Renal cortex interstitium (tissue), 15 donors: ENCODE measurements at places on chromosomes 6 and 20. TPM values are rescaled to one million over a fixed set of nuclear protein-coding genes. Genes with fewer than 3 reads are reported as not detected.

DNA sequence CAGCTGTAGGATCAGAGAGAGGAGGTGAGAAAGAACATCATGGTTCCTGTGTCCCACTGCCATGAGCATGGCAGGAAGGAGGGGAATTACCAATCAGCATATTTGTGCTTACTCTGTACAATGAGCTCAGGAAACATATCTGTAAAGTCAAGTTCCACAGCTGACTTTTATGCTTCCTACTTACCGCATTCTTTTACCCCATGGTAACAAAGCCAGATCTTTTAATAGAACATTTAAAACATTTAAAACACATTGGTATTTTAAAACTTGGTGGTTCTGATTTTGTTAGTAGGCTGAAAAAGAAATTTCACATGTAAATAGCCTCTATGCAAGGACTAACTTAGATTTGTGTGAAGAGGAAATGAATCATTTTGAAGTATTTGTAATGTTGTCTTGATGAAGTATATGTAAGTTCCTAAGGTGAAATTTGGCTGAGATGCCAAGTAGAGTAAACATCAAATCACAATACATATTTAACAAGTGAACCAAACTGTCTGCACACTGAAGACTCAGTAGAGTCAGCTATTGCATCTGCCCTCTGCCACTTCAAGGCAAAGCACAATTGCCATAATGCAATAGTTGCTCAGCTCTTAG, 114.7 kb downstream of the GJA10 start:
- DNase-seq, result no peak

DNA sequence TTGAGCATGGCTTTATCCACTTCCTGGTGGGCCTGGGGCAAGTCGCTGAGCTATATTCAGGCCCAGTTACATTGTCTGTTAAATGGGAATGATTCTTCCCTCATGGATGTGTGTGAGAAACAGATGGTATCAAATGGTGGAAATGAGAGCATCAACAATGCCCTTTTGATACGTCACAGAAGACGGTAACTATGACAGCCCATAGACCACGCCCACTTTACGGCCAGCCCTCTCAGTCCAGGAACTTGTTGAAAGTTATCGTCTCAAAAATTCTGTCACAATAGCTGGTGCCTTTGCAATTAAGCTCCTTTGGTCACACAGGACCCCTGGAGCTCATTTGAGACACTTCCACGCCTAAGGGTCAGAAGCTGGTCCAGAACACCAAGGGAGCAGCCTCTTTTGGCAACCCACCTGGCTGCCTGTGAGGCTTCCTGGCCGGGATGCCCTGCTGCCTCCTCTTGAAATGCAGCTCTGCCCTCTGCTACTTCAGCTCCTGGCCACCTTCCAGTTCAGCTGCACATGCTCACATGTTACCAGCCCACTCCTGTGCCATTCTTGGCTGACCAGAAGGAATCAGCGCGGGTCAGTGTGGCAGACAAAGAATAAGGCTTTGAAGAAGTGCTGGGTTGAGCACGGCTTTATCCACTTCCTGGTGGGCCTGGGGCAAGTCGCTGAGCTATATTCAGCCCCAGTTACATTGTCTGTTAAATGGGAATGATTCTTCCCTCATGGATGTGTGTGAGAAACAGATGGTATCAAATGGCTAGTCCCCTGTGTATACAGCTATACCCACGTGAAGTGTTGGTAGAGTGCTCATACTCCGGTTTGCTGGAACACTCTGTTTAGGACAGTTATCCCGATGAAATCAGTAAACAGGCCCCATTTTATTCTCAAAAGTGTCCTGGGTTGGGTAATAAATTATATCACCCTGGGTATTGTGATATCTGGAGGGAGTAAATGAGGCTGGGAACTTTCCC, 199.2 kb upstream of the SUPT3H start:
- DNase-seq, result no peak

GRCh38 chr6:35068206-35068605, 72.9 kb downstream of the TCP11 start:
- DNase-seq, result no peak

DNA sequence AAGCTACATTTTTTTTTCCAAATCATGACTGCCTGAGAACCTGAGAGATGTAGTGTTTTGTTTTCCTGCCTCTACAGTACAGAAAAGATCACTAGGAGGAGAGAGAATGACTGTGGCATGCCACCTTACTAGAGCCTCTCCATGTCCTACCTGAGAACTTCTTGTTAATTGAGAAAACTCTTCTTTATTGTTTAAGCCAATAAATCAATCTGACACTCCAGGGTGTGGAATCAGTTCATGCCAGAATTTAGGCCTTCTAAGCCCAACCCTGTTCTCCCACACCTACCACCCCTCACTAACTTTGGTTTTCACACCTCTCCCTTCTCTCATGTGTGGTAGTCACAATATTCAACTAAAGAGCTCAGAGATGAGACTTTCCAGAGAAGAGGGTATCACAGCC, 24.9 kb upstream of the BTN3A2 start:
- no peak for DNase-seq

DNA sequence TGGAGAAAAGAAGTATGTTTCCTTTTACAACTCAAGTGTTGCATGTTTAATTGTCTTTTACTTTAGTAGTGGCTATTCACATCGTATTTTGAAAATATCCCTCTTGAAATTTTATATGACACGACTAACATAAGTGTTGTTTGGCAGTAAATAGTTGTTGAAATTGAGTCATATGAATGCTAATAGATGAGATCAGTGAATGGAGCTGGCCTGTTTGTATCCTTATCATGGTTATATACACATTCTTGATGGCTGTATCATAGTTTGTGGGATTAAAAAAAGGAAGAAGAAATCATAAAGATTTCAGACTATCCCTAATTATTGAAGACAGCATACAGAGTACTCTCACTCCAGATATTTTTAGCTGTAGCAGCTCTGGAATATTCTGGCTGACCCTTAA, 8.2 kb upstream of the RAE1 start:
- no peak for DNase-seq

GRCh38 chr6:133947302-133947900, 5.6 kb upstream of the TBPL1 start:
- no peak for DNase-seq

GRCh38 chr6:3293271-3294155, 34.8 kb downstream of the PSMG4 start:
- DNase-seq, result no peak

DNA sequence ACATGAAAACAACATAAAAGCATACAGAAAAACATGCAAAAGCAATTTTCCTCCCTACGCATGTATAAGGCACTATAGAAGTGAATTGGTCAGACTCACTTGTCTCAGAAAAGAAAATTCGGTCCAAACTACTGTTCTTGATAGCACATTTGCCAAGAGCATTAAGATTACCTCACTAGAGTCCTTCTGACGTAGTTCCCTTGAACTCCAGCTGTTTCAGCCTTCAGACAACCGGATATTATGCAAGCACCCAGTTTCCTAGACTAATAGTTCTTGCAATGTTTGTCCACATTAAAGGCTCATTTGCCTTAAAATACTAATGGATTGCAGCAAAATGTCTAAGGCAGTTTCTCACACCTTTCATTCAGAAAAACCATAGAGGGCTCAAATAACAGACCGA, 2.5 kb upstream of the CASS4 start:
- DNase-seq, result peak; percentile 52

DNA sequence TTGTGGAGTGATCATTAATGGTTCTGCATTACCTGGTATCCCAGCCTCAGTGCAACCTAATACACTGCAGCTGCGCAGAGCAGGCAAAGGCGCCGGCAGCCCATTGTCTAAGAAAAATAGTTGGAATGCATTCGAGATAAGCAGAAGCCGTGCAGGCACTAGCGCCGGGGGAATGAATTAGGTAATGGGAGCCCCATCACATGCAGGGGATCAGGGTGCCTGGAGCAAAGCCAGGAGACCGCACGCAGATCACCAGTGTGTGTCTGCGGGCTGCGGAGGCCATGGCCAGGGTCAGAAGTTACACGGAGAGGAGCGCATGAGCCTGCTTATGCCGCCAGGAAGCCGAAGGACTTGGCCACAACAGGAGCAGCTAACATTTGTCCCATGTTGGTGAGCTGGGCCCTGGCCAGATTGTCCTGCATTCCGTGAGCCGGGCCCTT, 156.8 kb downstream of the DLL1 start:
- DNase-seq, result no peak

DNA sequence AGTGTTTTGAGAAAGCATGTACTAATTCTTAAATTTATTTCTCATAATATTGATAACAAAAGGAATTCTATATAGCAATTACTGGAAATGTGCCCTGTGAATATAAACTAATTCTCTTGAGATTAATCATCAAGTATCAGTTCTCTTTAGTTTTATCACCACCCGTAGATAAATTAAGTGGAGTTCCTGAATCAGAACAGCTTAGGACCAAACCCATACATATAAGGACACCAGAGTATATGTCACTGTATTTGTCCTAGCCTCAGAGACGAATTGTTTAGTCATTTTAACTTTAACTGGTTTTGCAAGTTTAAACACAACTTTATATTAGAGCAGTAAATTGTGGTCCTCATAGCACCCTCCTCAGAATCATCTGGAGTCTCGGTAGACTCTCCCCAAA, 572.0 kb downstream of the UTRN start:
- no peak for DNase-seq

DNA sequence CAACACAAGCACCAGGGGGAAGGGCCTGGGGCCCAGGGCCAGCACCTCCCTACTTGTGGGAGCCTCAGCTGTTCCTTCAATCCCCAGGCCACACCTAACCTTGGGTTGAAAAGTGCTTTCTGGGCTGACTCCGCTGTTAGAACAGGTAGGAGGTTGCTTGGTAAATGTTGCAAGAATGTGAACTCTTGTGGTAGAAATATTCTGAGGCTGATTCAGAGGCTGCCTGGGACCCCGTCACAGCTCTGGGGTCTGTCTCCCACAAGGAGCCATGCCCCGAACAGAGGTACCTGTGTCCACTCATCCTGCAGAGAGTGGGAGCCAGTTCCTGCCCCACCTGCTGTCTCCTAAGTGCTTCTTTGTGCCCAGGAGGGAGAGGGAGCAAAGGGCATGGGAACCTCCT, 14.4 kb upstream of the MAS1L start:
- no peak for DNase-seq

GRCh38 chr20:48721324-48722001, 106.3 kb downstream of the PREX1 start:
- no peak for DNase-seq

DNA sequence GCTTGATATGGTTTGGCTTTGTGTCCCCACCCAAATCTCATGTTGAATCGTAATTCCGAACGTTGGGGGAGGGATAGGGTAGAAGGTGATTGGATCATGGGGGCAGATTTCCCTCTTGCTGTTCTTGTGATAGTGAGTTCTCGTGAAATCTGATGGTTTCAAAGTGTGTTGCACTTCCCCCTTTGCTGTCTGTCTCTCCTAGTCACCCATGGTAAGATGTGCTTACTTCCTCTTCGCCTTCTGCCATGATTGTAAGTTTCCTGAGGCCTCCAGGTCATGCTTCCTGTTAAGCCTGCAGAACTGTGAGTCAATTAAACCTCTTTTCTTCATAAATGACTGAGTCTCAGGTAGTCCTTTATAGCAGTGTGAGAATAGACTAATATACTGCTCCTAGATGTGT, 19.9 kb downstream of the PFDN4 start:
- no peak for DNase-seq

DNA sequence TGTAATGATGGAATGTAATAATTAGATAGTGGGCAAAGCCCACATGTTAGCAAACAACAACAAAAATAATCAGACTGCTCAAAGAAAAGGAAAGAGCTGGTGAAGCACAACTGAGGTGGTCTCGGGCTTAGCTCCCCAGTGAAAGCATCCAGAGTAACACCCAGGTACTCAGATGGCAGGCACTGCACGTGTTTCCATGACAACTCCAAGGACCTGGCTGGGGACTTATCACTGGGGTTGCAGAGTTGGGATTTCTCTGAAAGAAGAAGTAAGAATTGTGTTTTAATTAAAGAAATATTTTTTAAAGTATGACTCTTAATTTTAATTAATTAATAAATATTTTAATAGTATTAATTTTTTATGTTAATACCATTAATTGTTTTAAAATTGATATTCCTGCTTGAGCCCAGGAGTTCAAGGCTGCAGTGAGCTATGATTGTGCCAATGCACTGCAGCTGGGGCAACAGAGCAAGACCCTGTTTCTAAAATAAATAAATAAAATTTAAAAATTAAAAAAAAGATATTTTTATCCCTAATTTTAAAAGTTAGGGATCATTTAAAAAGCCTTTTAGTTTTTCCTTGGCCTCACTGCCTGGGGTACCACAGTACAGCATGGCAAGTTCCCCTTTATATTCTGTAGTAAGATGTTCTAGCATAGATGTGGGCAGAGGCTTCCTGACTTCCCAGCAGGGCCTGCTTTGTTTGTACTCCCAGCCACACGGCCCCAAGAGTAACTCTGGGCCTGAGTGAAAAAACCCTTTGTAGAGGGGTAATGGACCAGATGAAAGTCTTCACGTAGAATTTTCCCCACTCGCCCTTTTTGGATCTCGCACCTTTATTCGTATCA, 42.2 kb upstream of the UST start:
- DNase-seq, result no peak

GRCh38 chr6:7107578-7108195, at the start of gene RREB1:
TSS of gene RREB1 (plus strand) at chr6:7107961. CDS start at chr6:7181912, 73,951 bp downstream.
- DNase-seq, result no peak

GRCh38 chr20:47257771-47258170, 98.7 kb downstream of the ZMYND8 start:
- DNase-seq, result no peak

DNA sequence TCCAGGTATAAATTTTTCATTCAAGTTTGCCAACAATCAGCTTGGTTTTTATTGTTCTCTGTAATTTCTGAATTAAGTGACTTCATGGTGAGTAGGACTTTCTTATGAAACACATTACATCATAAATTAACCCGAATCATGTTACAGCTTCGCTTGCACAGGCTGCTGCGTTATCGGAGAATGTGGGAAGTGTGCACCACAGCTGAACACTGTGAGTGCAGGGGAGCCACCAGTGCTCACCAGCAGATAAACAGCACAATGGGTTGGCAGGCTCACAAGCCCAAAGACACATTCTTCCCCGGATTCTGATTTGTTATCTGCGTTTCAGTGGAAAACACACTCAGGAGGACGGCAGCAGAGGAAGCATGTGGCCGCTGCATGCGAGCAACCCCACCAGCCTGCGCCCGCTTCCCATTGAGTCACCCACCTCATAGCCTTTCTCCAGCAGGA, 121.1 kb downstream of the GMDS start:
- DNase-seq, result no peak

- DNase-seq, result no peak
These were observed 381 bp upstream of the BICRAL start for GRCh38 chr6:42781546-42781795.

GRCh38 chr20:13331536-13331935, 110.5 kb downstream of the ISM1 start:
- DNase-seq, result no peak

The LEMD2 gene
- polyA plus RNA-seq, result 66.1 TPM

The KIFC1 gene
- 50.3 TPM for polyA plus RNA-seq

The CST2 gene
- 0.14 TPM for polyA plus RNA-seq

The WFDC10B gene
- not detected for polyA plus RNA-seq

The CLDN20 gene
- polyA plus RNA-seq, result 0.92 TPM

The SUMO4 gene
- 0.62 TPM for polyA plus RNA-seq
